ENCODE measurements at places on chromosomes 3 and 15.

- no peak for DNase-seq
Measured at GRCh38 chr3:62241279-62241678, 132.1 kb downstream of the FEZF2 start.

GRCh38 chr3:188491276-188491687, 337.3 kb downstream of the LPP start:
- peak; percentile 26 for DNase-seq

DNA sequence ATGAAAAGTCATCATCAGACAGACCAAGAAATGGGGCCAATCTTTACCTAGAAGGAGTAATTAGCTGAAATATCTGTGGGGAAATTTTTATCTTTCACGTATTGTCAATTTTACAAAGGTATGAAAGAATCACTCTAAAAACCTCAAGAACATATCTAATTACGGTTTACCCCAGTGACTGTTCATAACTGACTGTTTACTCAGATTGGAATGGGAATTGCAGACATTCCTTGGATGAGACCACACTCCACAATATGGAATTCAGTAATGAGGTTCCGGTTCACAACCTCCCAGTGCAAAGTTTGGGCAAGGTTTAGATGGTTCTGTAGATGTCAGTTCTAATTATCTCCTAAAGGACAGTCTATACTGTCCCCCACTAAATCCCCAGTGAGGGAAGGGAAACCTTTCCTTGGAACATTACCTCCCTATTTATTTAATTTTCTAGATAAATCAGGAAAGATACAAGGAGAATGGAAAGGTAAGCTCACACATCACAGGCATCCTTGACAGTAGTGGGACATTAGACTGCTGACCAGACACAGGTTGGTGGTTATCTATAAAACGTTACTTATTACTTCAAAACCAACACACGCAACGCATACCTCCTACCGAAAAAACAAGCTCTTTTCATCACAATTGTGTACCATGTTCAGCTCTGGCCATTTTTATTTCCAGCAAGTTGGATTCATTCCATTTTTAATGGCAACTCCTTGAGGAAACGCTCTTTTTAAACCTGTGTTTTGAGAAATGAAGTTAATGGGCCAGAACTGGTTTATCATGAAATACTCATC, 129.9 kb downstream of the RORA start:
- DNase-seq = peak; percentile 56

DNA sequence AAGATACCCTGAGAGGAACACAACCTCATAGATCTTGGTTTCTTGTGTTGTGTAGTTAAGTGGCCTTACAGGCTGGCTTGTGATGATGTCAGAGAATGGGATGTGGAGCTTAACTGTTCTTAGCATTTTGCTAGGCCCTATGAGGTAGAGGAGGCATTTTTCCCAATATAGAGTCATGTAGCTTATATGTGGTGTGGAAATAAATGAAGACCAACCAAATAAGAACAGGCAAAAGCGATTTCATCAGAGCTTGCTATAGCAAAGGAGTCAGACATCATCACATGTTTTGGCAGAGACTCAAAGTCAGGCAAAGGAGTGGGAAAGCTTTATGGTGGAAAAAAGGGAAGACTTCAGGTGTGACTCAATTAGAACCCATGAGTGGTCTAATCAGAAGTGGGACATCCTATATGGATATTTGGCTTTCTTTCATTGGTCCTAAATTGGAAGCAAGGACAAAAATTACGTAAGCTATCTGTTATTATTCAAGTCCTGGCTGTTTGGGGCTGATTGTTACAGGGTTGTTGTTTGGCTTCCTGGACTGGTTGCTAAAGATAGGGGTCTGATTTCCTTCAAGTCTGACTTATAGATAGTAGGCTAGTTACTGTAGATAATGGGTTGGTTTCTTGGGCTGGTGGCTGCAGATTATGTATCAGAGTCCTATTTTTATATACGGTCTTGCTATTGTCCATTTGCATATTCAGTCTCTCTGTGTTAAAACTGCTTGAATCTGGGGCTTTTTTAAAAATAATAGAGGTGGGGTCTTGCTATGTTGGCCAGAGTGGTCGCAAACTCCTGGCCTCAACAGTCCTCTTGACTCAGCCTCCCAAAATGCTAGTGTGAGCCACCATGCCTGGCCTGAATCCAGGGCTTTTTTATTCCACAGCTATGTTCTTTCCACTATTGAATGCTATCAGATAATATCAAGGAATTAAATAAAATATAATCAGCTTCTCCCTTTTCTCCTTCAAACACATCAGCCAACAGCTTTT, 30.3 kb upstream of the SETD2 start:
- no peak for DNase-seq

DNA sequence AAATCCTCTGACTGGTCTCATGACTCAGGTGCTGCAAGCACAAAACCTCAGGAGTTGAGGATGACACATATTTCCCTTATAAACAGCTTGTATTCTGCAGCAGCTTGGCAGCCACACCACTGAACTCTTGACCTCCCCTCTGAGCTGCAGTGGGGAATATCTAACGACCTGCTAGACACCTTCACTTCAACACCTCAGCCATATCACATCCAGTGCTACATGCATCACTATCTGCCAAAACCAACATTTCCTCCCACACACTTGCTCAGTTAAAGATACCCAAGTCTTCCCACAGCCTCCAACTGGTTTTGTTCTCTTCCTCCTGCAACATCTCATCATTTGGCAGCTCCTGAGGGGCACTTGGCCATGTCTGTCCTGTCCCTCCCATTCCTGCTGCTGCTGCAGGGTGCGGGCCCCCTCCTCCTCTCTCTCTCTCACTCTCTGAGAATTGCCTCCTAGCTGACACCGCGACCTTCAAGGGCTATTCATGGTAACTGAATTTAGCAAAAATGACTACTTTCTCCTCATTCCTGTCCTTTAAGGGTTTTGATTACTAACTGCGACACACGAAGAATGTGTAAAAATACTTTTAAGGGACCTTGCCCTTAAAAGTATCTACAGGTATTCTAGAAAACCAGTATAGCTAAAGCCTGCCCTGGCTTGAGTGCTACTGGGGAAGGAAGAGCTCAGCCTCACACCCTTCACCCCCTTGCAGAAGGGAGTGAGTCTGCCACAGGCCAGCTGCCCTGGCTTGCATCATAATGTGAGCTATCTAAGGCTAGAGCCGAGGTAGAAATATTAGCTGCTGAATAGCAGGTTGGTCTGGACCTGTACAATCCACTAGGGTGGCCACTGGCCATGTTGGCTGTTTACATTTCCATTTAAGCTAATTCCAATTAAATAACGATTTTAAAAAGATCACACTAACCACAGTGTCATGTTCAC, 5.0 kb upstream of the CCR9 start:
- no peak for DNase-seq

GRCh38 chr3:119019767-119020518, 14.7 kb downstream of the IGSF11 start:
- DNase-seq = no peak

DNA sequence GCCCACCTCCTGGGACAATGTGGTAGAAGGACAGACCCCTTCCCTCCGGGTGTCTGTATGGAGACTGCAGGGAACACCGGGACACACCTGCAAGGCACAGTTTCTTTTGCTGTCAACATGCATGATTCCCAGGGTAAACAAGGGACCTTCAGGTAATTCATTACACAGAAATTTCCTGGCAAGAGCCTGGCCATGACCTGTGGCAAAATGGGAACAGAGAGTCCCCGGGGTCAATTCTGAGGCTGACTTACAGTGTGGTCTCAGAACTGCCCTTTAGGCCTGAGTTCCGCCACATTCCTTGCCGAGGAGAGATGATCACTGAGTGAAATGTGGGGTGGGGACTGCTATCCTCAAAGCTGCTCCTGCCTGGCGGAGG, 6.3 kb downstream of the STARD5 start:
- DNase-seq = no peak

Data from fibroblast of skin of left biceps (primary cell).